Activated CD8-positive, alpha-beta memory T cell treated with anti-CD3 and anti-CD28 coated beads for 48 hours (primary cell): ENCODE measurements at places on chromosomes 4 and X.

DNA sequence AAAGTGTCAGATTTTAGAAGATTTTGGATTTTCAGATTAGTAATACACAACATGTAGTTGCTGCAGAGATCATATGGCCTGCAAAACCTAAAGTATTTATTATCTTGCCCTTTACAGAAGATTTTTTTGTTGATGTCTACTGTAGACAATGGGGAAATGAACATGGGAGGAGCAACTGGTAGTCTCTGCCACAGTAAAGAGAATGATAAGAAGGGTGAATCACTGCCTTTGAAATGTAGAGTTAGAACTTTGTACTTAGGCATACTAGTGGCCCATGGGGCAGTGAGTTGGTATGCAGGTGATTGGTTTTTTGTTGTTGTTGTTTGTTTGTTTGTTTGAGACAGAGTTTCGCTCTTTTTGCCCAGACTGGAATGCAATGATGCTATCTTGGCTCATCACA is 50.1 kb downstream of the GAB1 start:
- DNase-seq, result no peak

- no peak for DNase-seq
Measured at GRCh38 chr4:132502096-132502552, 647.0 kb upstream of the PCDH10 start.

GRCh38 chrX:81336455-81337152 is 134.7 kb downstream of the SH3BGRL start:
- DNase-seq, result no peak

- no peak for DNase-seq
Measured at GRCh38 chr4:95980877-95981360, 141.0 kb downstream of the PDHA2 start.

DNA sequence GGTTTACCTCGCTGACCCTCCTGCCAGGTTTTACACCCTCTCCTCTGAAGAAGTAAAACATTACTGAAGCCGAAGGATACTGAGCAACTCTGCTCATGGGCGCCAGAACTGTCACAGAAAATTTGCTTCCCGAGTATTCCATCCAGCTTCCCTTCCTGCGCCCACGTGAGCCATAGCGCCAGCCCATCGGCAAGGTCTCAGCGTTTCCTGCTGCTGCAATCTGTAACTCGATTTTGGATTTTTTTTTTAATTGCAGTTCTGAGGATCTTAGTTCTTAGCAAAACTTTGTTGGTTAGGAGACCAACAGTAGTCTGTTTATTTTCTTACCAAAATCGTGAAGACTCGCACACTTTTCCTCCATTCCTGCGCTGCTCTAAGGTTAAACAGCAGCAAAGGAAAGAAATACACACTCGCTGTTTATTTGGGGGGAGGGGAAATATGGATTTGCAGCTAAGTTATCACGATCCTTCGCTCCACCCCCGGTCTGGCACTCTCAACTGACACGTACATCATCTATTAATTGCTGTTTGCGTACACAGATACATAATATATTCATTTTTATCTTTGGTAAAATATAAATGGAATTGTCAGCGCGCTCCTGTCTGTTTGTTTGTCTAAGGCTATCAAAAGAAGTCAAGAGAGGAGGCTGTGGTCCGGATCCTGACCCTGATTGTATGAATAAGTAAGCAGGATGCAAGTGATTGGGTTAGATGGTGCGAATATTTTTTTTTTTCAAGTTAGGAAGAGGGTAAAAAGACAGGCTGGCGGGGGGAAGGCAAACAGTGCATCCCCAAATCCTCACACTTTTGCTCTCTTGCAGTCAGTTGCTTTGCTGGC is at the start of gene TLL1:
Gene TLL1 (plus strand): TSS at position 777 of the 837 bp plus-strand sequence. CDS start 668 bp downstream, outside the sequence.
- no peak for DNase-seq

GRCh38 chr4:17595471-17596005 is 18.5 kb downstream of the LAP3 start:
- no peak for DNase-seq

DNA sequence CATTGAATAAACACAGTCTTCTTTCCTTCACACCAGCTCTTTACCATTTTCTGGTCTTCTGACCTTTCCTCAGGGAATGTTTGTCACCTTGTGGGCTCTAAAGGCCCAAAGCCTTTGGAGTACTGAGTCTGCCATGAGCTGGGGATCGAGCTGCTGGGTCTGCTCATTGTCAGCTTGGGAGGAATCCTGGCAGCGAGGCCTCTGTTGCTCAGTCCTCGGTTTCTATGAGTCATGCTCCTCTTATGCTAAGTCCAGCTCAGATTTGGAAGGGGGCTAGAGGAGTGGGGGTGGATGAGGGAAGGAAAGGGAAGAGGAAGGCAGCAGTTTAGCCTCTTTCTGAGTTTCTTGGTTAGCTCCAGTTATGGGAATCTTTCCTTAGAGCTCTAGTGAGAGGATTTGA is 31.1 kb downstream of the NHSL2 start:
- DNase-seq, result no peak

DNA sequence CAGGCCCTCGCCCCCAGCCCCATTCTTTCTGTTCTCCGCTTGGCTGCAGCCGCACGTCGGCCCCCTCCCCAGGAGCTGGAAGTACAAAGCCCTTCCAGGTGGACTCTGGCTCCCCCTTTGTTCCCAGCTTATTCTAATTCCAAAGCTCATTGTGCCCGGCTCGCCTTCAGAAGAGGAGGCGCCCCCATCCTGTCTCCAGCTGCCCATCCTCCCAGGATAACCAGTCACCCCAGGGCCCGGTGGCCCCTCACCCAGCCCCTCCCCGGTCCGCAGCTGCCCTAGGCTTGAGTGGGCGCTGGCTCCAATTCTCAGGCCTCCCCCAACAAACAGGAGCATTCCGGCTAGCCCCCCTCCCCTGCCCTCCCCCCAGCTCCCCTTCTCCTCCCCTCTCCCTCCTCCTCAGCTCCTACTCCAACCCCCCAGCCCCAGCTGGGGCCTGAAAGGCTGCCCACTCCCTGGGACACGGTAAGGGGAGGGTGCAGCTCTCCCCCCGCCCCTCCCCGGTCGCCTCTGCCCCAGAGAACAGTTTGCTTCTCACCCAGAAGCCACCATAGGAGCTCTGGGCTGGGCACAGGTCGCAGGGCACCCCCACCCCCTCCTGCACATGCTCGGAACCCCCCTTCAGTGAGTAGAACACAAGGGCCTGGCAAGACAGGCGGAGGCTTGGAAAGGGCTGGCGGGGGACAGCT is 3.1 kb upstream of the SLC6A8 start:
- DNase-seq, result no peak

- no peak for DNase-seq
Measured at GRCh38 chr4:61204353-61205060, 4.4 kb downstream of the ADGRL3 start.

DNA sequence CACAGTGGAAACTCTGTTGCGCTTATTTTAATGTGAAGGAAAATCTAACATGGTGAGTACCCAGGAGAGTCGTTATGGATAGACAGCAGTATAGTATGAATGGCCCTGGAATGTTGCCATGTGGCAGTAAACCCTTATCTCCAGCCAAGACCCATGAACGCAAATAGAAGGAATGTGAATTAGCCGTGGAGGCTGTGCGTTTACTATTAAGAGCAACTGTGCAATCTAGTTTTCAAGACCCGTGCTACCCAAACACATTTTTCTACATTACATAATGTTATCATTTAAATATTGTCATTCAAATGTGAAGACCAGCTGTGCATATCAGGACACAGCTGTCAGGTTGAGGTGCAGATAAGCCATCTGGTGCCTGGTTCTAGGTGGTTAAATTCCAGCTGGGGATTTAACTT is 13.3 kb upstream of the AGA start:
- DNase-seq, result no peak

DNA sequence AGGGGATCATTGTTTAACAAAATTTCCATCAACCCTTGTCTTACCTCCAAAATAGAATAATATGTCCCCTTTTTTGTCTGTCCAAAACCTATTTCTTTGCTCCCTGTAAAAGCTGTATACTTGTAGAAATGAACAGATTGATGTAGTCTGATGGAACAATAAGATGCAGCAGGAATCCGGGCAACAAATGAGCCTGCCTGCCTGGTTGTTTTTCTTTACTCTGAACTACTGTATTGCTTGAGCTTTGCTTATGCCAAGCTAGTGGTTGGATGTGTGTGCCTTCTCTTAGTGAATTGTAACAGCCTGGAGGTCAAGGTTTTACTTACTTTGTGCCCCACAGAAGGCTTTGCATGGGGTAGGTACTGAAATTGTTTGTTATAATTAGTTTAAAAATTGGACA is 116.2 kb upstream of the TLL1 start:
- no peak for DNase-seq

DNA sequence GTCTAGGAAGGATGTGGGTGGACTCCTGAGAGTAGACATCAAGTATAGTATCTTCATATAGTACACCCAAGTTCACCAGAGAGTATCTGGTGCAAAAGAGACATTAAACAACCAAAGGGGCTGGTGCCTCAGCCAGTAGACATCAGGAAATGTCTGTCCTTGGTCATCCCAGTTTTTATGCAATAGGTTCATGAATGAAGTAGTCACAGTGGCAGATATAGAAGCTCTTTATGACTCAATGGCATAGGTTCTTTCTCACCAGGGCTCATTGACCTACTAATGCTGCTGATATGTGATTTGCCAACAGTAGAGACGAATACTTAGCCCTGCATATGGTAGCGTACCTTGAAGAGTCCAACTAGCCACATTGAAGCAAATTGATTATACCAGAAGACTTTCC is 45.0 kb upstream of the CCDC149 start:
- DNase-seq, result no peak

DNA sequence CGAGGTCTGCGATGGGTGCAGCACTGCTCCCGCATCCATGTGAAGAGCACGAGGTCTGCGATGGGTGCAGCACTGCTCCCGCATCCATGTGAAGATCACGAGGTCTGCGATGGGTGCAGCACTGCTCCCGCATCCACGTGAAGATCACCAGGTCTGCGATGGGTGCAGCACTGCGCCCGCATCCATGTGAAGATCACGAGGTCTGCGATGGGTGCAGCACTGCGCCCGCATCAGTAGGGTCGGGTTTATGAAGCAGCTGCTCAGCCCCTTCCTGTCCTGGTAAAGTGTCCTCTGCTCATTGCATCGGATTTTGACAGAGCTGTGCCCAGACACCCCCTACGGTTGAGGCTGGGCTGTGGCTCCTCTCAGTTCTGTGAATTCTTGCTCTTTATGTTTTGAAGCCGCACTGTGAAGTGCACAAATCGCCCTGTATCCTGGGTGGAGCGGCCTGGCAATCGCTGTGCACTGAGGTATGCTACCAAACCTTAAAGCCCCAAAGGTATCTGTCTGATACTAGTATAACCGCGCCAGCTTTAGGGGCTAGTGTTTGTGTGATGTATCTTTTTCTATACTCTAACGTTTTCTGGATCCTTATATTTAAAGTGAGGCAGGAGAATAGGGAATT is 98.7 kb downstream of the CPZ start:
- DNase-seq, result no peak

GRCh38 chr4:3489451-3489962 is 26.4 kb downstream of the DOK7 start:
- DNase-seq, result peak; percentile 10

DNA sequence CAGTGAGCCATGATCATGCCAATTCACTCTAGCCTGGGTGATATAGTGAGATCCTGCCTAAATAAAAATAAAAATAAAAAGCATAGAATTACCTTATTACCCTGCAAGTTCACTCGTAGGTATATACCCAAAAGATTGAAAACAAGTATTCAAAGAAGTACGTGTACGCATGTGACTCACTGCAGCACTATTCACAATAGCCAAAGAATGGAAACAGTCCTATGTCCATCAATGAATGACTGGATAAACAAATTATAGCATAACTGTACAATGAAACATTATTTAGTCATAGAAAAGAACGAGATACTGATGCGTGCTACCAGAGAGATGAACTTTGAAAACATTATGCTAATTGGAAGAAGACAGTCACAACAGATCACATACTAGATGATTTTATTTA is 204.6 kb upstream of the DIAPH2 start:
- DNase-seq, result no peak

DNA sequence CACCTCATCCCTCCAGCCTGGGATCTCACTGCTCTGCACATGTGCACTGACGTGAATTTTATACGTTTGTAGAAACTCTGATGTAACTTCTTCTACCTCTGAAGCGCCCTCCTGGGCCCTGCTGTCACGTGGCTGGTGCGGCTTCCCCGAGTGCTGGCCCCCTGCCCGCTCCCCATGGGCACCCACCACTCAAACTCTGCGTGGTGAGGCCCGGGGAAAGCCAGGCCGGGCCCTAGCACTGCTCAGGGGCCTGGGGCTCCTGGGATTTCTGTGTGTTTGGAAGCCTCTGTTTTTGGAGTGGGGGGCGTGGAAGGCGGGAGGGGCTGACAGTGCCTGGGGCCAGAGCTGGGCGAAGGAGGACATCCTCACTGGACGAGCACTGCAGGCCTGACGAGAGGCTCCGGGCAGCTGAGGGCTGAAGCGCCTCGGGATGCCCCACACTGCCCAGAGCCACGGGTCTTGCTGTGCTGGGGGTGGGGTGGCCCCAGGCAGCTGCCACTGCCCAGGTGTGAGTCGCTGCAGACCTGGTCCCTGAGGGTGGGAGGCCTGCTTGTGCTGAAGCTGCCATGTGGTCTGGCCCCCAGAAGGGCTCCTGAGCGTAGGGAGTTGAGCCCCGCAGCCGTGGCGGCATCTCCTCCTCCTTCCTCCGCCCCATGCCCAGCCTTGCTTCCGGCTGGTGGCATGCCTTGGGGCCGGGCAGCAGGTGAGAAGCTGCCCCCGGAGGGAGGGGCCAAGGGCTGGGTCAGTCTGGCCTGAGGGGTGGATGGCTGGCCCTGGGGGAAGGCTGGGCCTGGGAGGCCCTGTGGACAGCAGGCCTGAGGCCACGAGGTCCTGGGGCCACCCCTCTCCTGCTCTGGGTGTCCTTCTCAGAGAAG is 7.7 kb downstream of the NAT8L start:
- no peak for DNase-seq

GRCh38 chr4:168584321-168584771 is 87.5 kb downstream of the PALLD start:
- DNase-seq, result no peak

DNA sequence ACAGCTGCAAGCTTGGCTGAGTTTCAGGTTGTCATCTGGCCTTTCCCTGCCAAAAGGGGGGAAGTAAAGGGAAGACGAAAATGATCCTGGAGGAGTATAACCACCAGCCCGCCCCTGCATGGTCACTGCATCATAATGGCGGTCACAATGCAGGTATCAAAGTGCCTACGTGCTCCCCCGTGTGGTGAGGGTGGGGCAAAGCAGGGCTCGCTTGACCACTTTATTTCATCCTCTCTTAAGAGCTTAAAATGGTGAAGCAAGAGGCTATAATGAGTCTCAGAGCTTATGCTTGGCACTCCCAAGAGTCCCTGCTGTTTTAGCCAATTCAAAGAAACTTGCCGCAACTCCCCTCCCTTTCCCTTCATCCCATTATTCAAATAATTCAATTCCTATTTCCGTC is 105.6 kb downstream of the APOOL start:
- DNase-seq, result no peak

- no peak for DNase-seq
Measured at GRCh38 chr4:168257768-168258167, 60.8 kb downstream of the DDX60 start.

- DNase-seq, result no peak
Measured at GRCh38 chr4:139553751-139554641, 2.0 kb downstream of the SETD7 start.
